Pons (tissue), 1 donor: ENCODE measurements at places on chromosomes 2 and 18.

DNA sequence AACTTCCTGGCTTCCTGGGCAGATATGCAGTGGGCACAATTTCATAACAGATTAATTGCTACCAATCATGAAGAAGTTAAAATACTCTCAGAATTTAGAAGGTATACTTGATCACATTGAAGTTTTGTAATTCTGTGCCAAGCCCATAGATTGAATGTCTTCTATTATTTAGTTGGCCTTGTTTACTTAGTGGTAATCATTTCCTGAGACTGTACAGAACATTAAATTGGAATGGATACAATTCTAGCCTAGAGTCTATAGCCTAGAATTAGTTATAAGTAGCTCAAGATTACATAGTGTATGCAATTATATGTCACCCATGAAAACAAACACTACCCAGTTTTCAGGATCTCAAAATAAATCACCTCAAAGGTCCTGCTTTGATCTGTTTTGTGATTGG lies 615.8 kb downstream of the XIRP2 start:
- DNase-seq = no peak

GRCh38 chr2:133680343-133681049 lies 112.2 kb upstream of the NCKAP5 start:
- DNase-seq = no peak

DNA sequence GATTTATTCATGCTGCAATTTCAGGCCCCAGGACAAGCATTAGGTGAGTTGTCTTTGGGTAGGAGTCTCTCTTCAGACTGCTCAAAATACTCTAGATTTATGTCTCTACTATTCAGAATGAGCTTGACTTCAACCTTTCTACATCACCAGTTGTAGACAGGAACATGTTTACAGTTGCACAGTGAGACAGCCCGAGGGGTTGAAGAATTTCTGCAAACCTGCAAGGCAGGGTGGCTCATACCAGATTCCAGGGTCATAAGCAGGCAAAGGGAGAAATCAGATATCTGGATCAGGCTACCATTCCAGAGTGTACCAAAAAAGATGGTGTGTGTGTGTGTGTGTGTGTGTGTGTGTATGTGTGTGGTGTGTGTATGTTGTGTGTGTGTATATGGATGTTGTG lies 112.4 kb downstream of the SPP2 start:
- DNase-seq = no peak

GRCh38 chr2:48357351-48357750 lies 172.6 kb upstream of the STON1 start:
- no peak for DNase-seq

DNA sequence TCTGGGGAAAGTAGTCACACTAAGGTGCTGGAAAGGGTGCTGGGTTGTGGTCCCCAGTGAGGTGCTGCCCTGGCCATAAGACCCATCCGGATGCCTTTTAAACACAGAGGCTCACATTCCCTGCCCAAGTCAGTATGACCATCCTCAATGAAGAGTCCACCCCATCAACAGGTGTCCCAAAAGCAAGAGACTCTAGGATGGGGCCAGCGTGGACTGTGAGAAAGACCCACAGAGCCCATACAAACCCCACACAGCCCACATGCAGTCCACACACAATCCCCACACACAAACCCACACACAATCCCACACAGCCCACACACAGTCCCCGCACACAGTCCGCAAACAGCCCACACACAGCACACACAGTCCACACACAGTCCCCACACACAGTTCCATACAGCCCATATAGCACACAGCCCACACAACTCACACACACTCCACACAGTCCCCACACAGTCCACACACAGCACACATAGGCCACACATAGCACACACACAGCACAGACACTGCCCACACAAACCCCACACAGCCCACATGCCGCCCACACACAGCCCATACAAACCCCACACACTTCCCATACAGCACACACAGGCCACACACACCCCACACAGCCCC lies 241.4 kb upstream of the SALL3 start:
- DNase-seq = no peak

DNA sequence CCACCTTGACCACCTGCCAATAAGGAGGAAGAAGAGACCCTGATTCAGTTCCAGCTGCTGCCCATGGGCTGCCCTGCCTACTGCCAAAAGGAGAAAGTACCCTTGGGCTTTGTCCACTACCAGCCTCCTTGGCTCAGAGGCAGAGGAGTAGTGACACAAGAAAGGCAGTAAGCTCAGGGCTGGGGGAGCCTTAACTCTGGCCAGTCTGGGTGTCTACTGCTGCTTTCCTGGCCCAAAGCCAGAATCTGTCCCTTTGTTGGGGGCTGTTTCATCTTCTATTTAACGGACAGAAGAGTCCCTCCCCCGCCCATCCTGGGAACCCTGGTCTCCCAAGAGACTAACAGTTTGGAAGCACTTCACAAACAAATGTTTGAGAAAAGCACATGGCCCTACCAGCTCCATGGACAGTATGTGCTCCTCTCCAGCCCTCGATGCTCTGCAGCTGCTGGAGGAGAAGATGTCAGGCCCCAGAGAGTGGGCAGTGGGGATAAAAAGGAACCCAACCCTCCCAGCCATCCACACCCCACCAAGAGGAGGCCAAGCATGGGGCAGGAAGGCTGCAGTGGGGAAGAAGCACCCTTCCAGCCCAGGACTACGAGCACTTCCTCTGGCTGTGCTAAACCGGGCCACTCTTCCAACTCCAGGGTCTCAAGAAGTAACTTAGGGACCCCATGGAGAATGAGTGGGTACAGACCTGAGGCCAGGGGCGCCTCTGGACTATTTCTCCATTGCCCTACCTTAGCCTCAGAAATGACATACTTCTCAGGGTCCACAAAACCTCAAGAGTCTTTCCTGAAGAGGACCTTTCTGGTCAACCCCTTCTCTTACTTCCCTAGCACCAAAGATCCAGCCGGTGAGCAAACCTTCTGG lies 1.2 kb downstream of the ATG9A start:
- no peak for DNase-seq

DNA sequence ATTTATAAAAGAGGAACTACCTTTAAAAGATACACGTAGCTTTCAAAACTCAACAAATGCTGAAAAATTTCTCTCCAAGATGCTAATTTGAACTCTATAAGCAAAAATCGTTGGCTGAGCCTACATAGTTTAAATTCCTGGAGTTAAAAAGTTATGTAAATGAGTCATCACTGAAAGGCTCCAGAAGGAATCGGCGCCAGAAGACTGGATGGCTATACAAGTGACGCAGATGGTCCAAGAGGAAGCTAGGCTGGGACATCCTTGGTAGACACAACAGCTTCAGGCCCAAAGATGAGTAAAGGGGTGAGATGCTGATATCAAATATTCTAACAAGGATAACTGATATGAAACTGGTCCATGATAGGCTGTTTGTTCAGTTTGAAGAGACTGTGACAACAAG lies 22.8 kb upstream of the DNAH6 start:
- no peak for DNase-seq

- DNase-seq = no peak
Measured at GRCh38 chr2:145086910-145087309, 567.0 kb upstream of the ZEB2 start.
